ENCODE measurements at places on chromosomes 16 and 17. TPM values are rescaled to one million over a fixed set of nuclear protein-coding genes. Genes with fewer than 3 reads are reported as not detected.

DNA sequence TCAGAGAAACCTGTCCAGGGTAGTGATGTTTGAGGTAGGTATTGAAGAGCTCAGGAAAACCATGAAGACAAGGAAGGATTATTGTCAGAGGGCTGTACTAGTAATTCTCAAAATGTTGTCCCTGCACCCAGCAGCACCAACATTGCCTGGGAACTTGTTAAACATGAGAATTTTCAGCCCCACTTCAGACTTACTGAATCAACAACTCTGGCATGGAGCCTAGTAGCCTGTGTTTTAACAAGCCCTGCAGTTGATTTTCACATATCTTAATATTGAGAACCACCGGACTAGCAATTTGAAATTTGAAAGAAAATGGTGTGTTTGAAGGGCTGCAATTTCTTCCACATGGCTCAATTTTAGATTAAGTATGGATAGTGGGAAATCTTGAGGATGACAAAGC is 2.8 kb upstream of the KIF2B start:
- peak; percentile 49 for DNase-seq

DNA sequence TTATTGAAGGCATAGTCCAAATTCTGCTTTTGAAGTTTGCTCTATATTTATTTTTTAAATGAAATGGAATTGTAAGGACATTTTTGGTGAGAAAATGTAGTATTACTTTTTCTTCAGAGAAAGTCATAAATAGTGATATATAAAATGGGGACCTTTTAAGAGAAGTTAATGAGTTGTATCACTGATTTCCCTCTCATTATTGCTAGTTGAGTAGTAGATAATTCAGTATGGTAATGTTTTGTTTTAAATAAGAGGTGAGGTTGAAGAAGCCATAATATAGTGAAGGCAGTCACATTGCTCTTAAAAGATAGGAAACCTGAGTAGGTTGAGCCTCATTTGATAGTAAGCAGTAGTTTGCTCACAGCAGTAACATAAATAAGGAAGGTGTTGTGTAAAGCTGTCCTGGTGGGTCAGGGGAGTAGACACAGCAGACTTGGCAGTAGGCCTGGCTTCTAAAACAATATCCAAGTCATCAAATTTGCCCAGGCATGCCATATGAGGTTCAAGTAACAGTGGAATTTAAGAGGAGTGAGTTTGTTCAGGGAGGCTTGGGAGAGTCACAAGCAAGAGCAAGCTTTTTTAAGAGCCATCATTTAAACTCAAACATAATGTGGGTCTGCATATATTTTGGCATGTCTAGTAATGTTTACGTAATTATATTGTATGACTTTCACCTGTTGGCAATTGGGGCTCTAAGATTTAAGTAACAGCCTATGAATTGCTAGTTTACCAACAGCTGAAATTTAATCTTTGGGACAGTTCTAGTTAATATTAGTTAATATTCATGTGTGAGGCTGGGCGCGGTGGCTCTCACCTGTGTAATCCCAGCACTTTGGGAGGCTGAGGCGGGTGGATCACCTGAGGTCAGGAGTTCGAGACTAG is 6.5 kb downstream of the NFATC3 start:
- DNase-seq, result no peak

DNA sequence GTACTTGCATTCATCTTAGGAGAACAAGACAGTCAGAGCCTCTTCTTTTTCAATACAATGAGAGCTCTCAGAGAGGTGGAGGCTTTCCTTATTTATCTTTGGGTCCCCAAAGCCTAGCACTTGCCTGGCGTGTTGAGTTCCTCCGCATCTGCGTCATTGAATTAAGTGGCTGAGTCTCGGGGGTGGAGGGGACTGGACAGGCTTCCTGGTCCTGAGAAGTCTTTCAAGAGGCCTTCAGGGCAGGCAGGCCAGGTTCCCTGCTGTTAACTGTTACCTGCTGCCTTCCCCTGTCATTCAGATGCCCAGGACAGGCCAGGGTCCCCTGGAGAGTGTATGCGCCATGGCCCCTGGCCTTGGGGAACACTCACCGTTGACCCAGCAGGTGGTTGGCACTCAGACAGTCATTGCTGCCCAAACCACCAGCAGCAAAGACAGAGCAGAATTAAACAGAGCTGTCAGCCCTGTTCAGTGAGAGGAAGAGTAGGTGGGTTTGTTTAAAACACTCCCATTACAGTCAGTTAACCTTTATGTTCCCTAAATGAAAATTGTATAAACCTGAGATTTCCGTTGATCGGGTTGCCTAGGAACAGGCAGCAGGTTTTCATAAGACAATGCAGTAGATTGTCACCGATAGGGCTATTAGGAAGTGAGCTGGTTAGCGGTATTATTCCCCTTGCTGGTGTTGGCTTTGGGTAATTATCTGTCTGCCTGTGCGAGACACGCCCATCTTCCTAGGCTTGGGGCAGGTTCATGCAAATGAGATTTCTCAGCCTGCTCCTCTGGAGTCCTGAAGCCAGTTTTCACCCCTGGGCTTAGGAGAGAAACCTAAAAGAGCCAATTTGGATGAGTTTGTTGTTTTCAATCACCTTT is 132.7 kb downstream of the CCDC182 start:
- peak; percentile 91 for DNase-seq

DNA sequence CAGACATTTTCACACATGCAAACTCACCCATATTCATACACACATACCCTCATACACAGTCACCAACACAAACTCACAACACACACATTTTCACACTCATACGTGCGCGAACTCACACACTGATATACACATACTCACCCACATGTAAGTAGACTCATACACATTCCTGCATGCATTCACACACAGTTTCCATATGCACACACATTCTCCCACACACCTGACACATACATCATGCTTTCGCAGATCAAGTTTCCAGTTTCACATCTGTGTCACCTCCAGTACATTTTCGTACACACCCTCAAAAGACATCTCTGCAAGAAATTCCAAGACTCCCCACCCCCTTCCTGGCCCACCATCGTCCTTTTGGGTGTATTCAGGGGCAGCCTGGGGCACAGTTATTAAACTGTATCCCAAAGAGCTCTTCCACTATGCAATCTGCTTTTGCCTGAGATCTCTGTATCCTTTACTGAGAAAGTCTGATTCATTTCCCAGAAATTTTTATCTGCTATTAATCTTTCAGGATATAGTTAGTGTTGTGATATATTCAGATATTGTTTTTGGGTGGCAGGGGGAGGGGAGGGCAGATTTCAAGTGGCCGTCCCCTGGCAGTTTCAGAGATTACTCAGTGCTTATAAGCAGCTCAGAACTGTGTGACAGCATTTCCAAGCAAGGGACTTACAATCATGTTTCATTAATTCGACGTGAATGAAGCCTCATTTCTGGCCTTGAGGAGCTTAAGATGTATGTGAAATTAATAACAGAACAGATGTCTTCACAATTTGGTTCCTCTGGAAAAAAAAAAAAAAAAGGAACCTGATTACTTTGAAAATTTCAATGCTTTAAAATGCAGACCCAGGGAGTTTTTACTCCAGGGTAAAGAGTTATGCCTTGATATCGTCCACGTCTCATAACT is 35.3 kb upstream of the MMP2 start:
- DNase-seq, result no peak

- no peak for DNase-seq
These were observed 11.8 kb upstream of the MLYCD start for GRCh38 chr16:83887080-83887479.

- DNase-seq, result peak; percentile 96
These were observed 14.9 kb downstream of the RCVRN start for GRCh38 chr17:9890124-9890523.

- no peak for DNase-seq
These were observed 15.2 kb upstream of the KPNA2 start for GRCh38 chr17:68020409-68020756.

GRCh38 chr16:88076211-88076931 is 125.1 kb downstream of the BANP start:
- DNase-seq, result no peak

DNA sequence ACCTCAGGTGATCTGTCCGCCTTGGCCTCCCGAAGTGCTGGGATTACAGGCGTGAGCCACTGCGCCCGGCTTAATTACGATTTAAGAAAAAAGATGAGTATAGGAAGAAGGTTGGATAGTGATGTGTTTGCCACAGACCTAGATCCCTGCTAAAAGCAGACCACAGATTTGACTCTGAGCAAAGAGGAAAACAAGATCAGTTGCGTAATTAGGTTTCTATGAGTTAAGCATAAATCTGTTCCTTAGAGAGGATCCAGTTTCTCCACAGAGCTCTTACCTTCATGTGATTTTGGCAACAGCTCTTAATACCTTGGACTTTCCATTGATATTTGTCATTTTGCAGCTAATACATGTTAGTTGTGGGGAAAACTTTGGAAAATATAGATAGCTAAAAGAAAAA is 31.1 kb downstream of the CDH1 start:
- DNase-seq, result no peak

GRCh38 chr17:63458478-63458877 is 12.4 kb upstream of the CYB561 start:
- no peak for DNase-seq

GRCh38 chr16:89189358-89190025 is 10.8 kb downstream of the SLC22A31 start:
- DNase-seq, result peak; percentile 40

- no peak for DNase-seq
These were observed 528 bp downstream of the HAGHL start for GRCh38 chr16:727291-727977.

DNA sequence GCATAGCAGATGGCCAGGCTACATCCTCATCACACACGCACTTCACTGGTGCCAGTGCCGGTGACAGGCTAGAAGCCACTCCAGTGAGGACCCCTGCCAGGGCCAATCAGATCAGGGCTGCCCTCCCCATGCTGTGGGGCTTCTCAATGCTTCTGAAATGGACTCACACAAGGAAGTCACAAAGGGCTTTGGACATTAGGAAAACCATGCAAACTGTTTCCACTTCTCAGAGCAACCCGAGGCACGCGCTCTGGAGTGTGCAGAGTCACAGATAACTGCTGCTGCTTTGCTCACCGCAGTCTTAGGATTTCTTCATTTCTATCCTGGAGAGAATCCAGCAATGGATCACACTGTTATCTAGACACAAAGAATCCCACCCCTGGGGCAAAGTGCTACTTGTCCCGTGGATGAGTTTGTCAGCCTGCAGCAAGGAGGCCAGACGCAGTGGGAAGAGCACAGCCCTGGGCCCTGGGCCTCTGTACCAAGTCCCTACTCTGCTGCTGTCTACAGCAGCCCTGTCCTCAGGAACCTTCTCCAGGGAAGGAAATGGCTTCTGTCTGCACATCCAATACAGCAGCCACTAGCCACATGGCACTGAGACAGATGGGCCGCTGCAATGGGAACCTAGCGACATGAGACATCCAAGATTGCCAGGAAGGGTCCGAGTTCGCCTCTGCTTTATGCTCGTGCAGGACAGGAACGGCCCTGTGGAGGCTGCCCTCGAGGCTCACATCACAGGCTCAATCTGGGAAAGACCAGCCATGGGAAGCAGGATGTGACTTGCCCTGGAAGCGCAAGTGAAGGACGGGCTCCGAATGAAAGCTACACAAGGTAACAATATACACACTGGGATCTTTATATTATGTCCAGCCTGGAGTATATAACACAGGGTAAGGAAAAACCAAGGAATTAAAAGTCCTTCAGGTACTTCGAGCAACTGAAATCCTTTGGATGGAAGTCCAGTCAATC is 169.3 kb downstream of the ZFHX3 start:
- DNase-seq, result no peak

The CTRB2 gene
- total RNA-seq, result not detected

The RTN4RL1 gene
- total RNA-seq, result 19.6 TPM

The LLGL1 gene
- total RNA-seq, result 65.6 TPM

The NPW gene
- 2.4 TPM for total RNA-seq

The ST6GALNAC2 gene
- total RNA-seq, result 15.1 TPM

The MGAT5B gene
- total RNA-seq, result 3.5 TPM

The MXRA7 gene
- 62.0 TPM for total RNA-seq

The LAT gene
- total RNA-seq, result 3.0 TPM

The WFIKKN2 gene
- total RNA-seq, result 0.27 TPM

The ZC3H18 gene
- total RNA-seq, result 72.3 TPM
